ENCODE measurements at places on chromosomes 12 and 14.

GRCh38 chr14:34027990-34028495 lies 77.2 kb upstream of the EGLN3 start:
- no peak for DNase-seq

DNA sequence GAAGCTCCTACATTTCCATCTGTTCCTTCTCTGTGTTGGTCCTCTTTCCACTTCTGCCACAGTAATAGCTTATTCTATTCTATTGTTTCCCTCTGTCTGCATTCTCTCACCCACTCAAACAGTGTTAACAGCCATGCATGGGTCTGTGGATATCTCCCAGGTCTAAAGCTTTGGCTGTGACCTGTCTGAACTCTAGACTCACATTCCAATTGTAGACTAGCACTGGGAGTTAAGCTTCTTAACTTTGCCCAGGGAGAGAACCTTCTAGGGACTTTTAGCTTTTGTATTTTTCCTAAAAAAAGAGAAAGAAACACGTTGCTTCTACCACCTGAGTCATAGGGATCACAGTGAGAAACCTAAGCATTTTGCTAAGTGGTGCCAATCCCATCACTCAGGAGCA lies 36.7 kb downstream of the PTPRR start:
- DNase-seq, result no peak

DNA sequence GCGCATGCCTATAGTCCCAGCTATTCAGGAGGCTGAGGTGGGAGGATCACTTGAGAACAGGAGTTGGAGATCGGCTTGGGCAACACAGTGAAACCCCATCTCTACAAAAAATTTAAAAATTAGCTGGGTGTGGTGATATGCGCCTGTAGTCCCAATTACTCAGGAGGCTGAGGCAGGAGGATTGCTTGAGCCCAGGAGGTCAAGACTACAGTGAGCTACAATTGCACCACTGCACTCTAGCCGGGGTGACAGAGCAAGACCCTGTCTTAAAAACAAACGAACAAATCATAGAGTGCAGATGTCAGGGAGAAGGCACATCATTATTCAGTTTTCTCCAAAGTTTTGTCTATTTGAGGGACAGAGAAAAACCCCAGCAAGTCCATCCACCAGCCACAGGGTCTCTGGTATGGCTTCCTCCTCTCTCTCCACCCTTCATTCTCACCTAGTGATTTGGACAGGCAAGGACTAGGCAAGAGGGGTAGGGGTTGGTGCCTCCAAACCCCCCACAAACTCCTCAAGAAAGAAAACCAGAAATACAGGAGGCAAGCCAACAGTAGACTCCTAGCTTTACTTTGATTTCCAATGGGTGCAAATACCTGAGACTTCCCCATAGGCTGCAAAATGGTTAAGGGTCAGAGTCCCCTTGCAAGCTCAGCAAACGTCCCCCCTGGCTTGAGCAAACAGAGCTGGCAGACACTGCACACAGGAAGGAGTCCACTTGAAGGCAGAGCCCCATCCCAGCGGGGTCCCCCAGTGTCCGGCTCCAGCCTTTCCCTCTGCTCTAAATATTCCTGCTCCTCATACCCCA lies 26.5 kb upstream of the RPLP0 start:
- no peak for DNase-seq

GRCh38 chr14:90023176-90023896 lies 38.5 kb upstream of the KCNK13 start:
- DNase-seq, result no peak

DNA sequence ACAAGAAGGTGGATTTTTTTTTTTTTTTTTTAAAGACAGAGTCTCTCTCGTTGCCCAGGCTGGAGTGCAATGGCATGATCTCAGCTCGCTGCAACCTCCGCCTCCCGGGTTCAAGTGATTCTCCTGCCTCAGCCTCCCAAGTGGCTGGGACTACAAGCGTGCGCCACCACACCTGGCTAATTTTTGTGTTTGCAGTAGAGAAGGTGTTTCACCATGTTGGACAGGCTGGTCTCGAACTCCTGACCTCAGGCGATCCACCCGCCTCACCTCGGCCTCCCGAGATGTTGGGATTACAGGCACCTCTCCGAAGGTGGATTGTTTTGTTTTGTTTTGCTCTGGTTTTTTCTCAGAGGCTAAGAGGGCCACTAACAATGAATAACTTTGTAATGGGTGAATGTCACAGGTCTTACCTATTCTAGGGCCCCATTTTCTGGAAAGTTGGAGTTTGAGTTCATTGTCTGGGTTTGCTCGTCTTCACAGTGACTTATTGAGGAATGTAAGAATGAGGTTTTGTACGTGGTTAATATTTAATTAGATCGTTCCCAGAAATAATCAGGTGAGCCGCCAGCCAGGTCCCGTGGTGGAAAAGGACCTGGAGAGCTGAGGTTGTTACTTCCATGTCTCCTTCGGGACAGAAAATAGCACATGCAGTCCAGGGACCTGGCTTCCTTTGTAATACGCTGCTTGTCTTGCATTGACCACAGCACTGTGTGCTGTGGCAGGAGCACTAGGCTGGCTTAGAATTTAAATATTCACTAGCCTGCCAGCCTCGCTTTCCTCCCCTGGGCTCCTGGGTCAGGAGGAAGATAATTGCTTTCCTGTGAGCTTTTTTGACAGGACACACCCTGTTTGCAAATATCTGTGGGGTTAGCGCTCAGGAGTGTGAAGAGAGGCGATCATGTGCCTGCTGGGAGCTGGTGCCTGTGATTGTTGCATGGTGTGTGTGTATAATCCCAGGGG lies 2.3 kb downstream of the HIP1R start:
- no peak for DNase-seq

DNA sequence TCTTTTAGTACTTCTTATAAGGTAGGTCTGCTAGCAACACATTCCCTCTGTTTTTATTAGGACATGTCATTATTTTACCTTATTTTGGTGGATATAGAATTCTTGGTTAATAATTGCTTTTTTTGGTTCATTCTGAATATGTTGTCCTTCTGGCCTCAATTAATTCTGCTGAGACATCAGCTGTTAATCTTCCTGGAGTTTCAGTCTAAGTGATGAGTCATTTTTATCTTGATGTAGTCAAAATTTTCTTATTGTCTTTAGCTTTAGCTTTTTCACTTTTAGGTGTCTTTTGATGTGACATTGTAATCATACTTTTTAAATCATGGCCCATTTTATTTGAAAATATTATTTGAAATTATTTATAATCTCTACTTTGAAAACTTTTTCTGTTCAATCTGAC lies 104.9 kb upstream of the PMCH start:
- no peak for DNase-seq

DNA sequence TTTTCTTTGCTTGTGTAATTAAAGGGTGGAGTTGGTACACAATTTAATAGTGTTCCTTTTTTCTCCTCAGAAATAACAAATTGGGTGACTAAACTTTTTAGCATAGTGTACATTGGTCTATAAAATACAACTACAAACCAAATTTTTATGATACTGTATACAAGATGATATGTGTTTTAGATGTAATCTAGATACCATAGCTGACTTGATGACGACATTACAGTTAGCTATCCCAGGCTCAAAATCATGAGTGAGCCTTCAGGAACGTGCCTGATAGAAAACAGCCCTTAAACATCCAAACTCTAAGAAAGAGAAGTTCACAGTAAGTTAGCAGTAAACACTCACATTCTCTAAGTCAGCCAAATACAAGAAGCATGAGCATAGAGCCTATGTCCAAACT lies 99.0 kb upstream of the SSTR1 start:
- DNase-seq, result no peak

GRCh38 chr12:31929027-31929526 lies 30.1 kb upstream of the RESF1 start:
- DNase-seq, result no peak

DNA sequence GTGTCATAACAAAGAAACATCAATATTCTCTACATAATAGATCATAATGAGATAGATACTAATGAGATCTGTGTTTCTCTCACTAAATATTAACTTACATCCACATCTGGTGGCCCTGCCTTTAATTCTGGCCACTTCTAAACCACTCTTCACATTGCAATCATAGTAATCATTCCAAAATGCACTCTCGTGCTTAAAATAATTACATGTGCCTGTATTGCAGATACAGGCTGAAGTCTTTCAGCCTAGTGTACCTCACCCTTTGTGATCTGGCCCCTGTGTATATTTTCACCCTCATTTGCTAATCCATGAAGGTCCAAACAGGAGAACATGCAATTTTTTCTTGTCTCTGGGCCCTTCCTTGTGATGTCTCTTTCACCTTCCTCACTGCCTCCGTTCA lies 108.0 kb downstream of the LIN7A start:
- DNase-seq, result no peak

- DNase-seq, result no peak
These were observed 25.2 kb downstream of the SPRING1 start for GRCh38 chr12:116712458-116713303.

GRCh38 chr12:115672086-115672485 lies 605.4 kb downstream of the MED13L start:
- no peak for DNase-seq

- DNase-seq, result no peak
These were observed 74.7 kb downstream of the PRORP start for GRCh38 chr14:35197015-35197414.

- DNase-seq, result no peak
These were observed 590 bp downstream of the DDIT3 start for GRCh38 chr12:57519796-57520052.

DNA sequence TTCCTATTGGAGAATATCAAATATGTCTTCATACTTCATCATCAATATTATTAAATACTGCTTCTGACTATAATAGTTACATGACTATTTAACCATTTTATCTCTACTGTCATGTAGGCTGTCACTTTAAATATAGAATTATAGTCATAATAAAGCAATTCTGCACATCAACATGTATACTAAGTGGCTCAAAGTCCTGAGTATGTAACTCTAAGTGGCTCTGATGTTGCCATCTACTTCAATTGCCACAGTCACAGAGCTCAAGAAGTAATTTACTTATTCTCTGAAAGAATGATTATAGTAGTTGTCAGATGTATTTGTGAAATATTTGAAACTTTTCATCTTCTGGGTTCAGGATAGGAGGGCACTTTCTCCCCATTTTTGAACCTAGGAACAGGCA lies 202.3 kb downstream of the KITLG start:
- DNase-seq, result no peak

DNA sequence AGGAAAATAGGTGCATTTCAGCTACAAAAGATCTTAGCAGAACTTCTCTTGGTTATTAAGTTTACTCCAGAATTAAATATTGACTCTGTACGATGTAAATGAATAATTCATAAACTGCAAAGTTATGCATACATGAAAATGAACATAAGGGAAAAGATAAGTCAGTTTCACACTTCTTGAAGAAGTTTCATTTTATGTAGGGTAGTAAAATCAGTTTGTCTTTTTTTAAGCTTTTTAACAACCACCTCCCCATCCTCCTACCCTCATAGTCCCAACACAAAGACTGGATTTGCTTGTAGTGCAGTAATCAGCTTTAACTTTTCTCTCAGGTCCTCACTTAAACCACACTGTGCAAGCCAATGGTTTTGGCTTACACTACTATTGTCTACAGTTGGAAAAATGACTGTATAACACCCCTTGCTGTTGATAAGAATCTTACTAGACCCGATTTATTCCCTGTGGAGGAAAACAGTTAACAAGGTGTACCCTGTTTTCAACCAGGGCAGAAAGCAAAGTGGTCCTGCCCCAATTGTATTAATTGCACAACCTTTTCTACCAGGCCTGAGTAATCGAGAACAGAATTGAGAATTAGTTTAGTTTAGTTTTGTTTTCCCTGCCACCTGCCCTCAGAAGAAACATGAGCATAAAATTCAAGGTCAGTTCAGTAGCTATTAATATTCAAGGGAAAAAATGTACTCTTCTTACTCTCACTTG lies 44.1 kb downstream of the NIN start:
- peak; percentile 25 for DNase-seq

DNA sequence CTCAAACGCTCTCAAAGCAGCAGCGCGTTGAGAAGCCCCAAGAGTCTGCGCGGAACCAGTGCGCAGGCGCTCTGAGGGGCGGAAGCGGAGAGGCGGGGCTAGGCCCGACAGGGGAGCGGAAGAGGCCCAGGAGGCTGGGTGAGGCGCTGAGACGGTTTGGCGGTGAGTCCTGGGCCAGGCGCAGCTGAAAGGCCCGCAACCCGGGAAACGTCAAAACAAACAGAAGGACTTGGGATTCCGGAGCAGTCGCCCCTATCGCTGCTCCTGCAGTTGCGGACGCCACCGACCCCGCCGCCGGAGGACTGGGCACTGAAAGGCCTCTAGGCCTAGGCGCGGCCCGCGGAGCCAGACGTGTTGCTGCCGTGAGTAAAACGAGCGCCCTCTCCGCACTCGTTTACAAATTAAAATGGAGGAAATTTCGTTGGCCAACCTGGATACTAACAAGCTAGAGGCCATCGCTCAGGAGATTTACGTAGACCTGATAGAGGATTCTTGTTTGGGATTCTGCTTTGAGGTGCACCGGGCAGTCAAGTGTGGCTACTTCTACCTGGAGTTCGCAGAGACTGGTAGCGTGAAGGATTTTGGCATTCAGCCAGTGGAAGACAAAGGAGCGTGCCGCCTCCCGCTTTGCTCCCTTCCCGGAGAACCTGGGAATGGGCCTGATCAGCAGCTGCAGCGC lies at the start of gene ATXN7L3B:
Gene ATXN7L3B (plus strand): TSS at position 129 of the 679 bp plus-strand sequence. CDS start 278 bp downstream, at position 407.
- peak; percentile 97 for DNase-seq

DNA sequence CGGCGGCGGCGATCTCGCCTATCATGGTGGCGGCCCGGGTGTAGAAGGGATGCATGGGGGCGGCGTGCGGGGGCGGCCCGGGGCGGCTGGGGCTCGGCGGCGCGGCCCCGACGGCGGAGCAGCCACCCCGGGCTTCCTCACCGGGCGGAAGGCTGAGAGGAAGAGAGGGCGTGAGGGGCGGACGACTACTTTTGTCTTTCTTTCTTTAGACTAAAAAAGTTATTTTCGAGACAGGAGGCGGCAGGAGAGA lies 240 bp downstream of the BTG1 start:
- DNase-seq, result no peak

- peak; percentile 48 for DNase-seq
These were observed 14.7 kb downstream of the ITGA5 start for GRCh38 chr12:54404061-54405004.

- no peak for DNase-seq
These were observed 504.3 kb downstream of the SLC16A7 start for GRCh38 chr12:60100160-60100559.

DNA sequence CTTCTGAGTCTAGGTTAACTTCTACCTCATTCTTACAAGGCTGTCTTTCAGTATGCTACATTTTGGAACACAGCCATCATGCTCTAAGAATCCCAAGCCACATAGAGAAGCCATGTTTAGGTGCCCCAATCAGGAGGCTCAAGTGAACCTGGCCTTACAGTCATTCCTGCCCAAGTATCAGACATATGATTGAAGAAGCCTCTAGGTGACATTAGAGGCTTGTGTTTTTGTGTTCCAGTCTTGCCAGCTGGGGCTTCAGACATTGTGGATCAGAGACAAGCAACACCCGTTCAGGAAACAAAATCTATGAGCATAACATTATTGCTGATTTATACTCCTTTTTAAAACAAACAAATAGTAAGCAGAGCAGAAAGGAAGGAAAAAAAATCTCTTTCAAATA lies 8.1 kb upstream of the SLC16A7 start:
- DNase-seq, result no peak

GRCh38 chr14:100524933-100525243 lies 62.3 kb downstream of the BEGAIN start:
- DNase-seq, result peak; percentile 36

- no peak for DNase-seq
These were observed 1.8 kb upstream of the FBXO21 start for GRCh38 chr12:117192057-117192456.
